NCI-H226 (cell line): ENCODE measurements at places on chromosomes 3 and 15.
A peak's percentile ranks its signal among the peaks of the same experiment; 100 is the strongest.

DNA sequence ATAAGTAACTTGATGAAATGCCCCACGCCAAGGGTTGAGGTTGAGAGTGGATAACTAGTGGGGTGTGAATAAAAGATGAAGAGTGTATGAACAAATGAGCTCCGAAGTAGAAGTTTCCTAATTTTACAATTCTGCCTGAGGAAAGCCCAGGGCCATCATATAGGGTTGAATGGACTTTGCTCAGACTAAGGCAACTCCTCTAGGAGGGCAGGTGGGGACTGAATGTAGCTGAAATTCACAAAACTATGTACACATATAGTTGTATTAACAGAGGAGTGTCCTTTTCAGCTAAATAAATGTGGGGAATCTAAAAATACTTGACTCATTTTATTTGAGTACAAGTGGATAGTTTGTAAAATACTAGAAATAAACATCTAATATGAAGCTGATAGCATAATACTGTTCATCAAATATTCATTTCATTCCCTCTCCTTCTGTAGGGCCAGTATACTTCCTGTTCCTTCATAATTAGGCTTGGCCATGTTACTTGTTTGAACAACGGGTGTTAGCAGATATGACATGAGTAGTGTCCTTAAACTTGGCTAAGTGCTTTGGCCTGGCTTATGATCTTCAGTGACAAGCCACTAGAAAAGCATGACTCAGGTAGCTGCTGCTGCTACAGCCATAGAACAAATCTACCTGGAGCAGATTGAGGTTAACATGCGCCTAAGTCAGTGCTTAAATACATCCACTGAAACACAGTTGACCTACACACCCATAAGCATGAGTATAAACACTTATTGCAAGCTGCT is 26.5 kb downstream of the PLSCR1 start:
- DNase-seq = no peak

DNA sequence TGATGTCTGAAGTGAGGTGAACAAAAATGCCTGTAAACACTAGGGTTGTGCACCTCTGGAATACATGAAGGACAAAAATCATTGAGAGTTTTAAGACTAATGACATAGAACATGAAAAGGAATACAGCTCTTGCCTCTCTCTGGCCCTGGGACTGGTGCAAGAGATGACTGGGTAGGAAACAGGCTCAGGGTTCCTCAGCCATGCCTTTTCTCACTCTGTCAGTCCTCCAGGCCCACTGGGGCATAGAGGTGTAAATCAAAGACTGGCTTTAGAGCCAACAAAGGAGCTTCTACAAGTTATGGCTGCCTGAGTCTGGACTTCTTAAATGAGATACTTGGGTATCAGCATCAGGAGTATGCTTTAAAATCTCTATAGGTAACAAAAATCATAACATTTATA is 554.7 kb upstream of the KCNMB2 start:
- DNase-seq = no peak

DNA sequence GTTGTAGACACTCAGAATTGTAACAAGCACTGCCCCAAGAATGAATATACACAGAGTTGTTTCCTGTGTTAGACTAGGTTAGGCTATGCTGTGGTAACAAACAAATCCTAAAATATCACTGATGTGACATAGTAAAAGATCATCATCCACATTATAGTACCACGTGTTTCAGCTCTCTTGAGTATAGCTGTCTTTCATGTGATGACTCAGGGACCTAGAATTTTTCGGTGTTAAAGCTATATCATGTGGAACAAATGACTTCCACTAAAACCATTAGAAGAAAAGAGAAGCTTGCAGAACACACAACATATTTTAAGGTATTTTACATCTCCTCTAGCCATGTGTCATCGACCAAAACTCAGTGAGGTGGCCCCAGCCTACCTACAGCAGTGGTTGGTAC is 307.9 kb upstream of the RBMS3 start:
- peak; percentile 36 for DNase-seq

DNA sequence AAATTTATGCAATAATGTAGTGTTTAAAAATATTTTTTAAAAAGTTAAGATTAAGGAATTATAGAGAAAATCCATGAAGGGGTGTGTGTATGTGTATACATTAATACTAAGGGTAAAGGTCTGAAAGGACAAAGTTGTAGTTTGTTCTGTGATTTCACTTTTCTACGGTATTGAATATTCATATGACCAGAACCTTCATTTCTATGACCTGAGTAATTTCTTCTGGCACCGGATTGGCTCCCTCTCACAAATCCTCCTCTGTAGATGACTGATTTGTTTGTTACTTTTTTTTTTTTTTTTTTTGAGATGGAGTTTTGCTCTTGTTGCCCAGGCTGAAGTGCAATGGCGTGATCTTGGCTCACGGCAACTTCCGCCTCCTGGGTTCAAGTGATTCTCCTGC is 20.9 kb downstream of the GMPS start:
- DNase-seq = no peak

GRCh38 chr15:93497291-93497690 is 408.3 kb upstream of the RGMA start:
- DNase-seq = no peak

- no peak for DNase-seq
These were observed 45.9 kb upstream of the TMEM115 start for GRCh38 chr3:50405249-50405648.

DNA sequence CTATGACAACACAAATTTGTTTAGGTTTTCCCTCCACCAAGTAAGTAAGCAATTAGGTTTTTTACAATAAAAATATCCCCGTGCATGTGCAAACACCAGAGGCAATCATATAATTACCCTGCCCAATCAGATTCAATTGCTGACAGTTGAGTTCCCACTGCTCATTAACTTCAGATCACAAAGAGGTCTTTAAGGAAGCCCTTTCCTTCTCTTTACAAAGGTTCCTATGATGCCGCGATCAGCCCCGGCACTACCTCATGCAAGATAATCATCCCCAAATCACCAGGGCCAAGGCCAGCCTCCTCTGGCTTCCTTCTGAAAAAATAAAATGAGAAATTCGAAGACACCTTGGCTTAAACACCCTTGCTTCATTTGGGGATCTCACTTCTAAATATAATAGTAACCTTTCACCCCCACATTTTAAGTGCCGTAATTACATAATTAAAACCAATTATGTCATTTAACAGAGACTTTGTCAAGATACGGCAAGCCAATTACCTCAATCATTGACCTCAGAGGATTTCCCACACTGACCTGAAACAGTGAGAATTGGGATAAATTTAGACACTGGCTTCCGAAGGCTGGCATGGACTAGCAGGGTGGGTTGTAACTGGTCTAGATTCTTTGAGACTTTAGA is 121.3 kb upstream of the WNT5A start:
- DNase-seq = no peak

- DNase-seq = no peak
These were observed 29.9 kb downstream of the RBP1 start for GRCh38 chr3:139509631-139510030.

DNA sequence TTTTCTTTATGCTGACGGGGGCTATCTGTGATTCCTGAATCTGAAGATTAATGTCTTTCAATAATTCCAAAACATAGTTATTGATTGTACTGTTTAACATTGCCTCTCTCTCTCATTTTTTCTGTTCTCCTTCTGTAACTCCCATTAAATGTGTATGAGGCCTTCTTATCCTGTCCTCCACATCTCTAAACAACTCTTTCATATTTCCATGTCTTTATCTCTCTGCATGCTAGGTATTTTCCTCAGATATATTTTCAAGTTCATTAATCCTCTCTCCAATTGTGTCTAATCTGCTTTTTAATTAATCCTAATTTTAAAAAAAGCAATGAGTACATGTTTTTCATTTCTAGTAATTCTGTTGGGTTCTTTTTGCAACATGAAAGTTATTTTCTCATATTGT is 173.2 kb downstream of the TLE3 start:
- DNase-seq = no peak

GRCh38 chr3:128276146-128276435 is 122.8 kb downstream of the EEFSEC start:
- DNase-seq = no peak

GRCh38 chr3:155420881-155421486 is 127.5 kb upstream of the STRIT1 start:
- no peak for DNase-seq

GRCh38 chr15:59688423-59688781 is 718 bp downstream of the BNIP2 start:
- peak; percentile 44 for DNase-seq

DNA sequence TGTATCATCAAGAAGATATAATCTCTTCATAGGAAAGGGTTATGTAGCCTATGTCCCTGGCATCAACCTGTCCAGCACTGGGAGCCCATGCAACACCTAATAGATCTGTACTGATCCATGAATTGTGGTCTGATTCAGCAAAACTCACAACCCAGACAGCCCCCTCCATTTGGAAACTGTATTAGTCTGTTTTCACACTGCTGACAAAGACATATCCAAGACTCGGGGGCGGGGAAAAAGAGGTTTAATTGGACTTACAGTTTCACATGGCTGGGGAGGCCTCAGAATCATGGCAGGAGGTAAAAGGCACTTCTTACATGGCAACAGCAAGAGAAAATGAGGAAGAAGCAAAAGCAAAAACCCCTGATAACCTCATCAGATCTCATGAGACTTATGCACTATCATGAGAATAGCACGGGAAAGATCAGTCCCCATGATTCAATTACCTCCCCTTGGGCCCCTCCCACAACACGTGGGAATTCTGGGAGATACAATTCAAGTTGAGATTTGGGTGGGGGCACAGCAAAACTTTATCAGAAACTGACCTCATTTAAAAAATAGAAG is 83.3 kb downstream of the TRIM42 start:
- DNase-seq = no peak
